ENCODE measurements at places on chromosomes 1 and 21.

DNA sequence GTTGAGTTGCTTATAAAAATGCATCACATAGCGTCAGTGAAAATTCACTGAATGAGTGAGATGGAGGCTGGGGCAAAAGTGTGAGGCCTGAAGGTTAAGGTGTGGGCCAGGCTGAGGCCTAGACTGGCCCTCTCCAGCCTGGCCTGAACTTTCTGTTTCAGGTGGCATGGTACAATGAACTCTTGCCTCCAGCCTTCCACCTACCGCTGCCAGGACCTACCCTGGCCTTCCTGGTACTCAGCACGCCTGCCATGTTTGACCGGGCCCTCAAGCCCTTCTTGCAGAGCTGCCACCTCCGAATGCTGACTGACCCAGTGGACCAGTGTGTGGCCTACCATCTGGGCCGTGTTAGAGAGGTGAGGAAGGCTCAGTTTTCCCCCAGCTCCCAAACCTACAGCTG, 7.1 kb downstream of the MMACHC start:
- DNase-seq: no peak

GRCh38 chr1:15045123-15045522, 108.4 kb upstream of the TMEM51 start:
- no peak for DNase-seq

- no peak for DNase-seq
Measured at GRCh38 chr1:67711855-67712212, 26.8 kb downstream of the GADD45A start.

DNA sequence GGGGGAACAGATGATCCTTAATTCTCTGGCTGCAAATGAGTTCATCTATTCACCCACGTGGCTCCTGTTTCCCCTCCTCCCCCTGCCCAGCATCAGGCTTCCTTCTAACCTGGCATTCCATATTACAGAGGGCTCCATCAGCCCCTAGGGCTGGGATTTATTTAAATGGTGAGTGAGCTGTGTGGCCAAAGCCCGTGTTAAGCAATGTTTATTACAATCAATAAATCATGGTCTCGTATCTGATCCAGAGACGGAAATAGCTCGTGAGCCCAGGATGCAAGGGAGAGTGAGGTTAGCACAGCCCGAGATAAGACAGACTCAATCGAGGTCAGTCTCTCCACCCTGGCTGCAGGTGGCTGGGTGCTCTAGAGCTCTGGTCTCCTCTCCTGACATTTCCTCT, 43.1 kb upstream of the IGSF21 start:
- no peak for DNase-seq

DNA sequence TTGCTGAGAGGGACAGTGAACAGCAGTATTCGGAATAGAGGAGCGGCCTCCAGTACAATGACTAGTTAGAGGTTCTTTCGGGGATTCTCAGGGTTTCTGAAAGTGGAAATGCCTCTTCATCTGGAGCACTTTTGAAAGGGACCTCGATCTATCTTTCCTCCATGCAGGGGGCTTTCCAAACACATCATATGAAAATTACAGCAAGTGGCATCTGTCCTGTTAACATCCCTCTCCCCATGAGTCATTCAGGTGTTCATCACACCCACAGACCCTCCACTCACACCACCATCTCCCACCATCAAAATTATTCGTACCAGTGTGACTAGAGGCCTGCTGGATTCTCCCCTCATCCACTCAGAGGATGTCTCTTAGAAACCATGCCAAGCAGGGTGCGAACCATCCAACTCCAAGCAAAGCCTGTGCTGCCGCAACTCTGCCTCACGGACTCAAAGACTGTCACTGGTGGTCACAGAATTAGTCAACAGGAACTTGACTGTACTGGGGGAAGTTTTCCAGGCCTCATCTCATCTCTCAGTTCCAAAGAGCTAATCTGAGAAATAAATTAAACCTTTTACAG, 211.1 kb downstream of the MRPL39 start:
- no peak for DNase-seq

- no peak for DNase-seq
Measured at GRCh38 chr1:155913969-155914757, 3.0 kb upstream of the RIT1 start.

DNA sequence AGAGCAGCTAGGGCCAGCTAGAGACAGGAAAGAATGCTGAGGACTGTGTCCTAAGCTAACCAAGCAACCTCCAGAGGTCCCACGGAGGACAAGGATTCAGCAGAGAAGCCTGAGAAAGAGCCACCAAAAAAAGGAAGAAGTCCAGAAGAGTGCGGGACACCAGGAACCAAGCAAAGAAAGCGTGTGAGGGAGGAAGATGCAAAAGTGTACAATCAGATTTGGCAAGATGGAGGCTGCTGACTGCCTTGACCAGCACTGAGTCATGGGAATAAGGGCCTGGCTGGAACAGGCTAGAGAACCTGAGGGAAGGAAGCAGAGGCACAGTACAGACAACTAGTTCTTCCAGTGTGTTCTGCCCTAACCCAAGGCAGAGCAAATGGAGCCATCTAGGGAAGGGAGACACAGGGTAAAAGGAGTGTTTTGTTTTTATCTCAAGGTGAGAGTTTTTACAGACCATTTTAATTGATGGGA, 18.5 kb downstream of the TP53BP2 start:
- DNase-seq: no peak

All from HuH-7.5 (cell line).